ENCODE measurements at places on chromosomes 13 and 19.
A peak's percentile ranks its signal among the peaks of the same experiment; 100 is the strongest.

GRCh38 chr13:103952183-103952582, 886.0 kb upstream of the SLC10A2 start:
- no peak for DNase-seq

GRCh38 chr19:45716359-45717130, 14.2 kb downstream of the FBXO46 start:
- peak; percentile 11 for DNase-seq

GRCh38 chr13:21747456-21747855, 76.6 kb downstream of the FGF9 start:
- no peak for DNase-seq

DNA sequence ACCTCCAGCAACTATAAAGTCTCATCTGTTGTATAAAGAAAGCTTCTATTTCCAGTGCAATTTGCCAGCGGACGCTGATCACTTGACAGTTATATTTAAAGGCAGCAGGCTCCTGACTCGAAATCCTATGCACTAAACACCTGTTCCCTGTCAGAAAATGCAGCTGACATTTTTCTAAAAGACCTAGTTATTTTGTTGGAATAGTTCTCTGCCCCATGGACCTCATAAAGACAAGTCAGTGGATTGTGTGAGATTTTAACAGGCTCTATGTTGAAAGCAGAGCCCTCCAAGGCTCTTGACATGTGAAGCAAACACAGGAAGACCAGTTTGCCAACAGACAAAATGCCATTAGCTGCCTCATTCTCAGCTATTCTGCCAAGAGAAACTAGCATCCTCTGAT, 304.7 kb upstream of the KLF12 start:
- DNase-seq = no peak

DNA sequence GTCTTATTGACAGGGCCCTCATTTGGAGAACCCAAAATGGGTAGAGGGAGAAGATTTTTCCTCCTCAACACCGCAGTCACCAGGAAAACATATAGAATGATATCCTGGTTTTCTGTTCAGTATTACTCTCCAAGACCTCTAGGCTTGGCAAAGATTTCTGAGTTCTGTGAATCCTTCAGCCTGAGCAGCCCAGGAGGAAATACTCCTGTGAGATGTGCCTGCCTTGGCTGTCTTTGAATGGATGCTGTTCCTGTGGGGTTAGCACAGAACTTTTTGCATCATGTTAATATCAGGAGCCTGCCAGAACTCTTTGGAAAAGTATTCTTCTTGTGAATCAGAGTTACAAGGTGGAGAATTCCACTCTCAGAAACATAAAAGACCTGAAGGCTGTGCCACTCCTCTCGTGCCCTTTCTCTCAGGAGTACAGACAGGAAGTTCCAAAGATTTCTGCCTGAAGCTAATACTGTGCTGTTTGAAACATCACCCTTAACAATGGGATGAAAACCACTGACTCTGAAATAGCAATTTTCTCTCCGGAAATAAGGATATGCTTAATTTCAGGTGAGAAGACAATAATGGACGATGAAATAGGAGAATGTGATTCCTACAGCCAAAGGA, 520.1 kb upstream of the NBEA start:
- no peak for DNase-seq

GRCh38 chr19:9885077-9885552, 50.0 kb downstream of the PIN1 start:
- no peak for DNase-seq

DNA sequence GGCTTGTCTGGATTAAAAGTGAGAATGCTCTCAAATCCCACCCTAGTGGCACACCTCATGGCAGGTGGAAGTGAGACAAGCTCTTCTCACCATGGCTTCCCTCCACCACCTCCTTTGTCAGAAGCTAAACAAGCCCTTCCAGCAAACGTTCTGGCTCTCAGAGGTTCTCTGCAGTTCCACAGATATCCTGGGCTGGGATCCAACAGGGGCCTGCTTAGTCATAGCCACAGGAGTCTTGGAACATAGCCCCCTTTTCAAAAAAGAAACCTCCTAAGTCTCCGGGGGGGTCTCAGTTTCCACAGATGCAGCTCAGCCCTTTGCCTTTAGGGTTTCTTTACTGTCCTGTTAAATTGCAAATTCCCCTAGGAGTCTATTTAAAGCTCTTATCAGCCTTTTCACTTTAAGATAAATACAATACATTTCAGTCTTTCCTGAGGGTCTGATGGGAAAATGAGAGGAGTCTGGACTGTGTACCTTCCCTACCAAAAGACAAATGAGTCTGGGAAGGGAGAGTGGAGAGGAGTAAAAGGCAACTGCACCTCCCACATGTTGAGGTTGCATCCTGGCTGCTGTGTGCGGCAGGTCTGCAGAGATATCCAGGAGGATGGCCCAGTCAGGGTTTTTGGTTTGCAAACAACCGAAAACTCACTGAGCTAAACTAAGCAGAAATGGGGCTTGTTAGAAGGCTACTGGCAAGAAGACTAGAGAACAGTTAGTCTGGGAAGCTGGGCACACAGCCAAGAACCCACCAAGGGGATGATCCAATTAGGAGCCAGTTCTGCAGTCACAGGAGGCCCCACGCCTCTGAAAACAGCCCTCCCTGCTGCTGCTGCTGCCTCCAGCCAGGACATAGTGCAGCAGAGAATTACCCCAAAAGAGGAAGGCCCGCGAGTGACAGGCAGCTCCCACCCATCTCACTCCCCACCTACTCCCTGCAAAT, 41.4 kb upstream of the SERP2 start:
- DNase-seq = no peak

- no peak for DNase-seq
Observed at GRCh38 chr13:97407540-97407939, 26.4 kb upstream of the RAP2A start.

DNA sequence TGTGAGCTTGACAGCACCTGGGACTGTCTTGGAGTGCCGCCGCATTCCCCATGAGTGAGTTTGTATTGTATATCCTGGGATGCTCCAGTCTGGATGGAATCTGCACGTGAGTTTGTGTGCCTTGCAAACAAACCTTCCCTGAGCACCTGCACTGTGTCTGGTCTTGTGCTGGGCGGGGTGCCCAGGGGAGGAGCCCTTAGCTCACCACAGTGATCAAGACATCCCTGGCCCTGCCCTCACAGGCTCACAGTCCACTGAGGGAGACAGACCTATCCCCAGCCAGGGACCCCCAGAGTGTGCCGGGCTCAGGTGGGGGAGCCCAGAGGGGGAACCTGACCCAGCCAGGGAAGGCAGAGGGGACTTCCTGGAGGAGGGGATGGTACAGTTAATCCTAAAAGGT, 1.7 kb upstream of the BCAM start:
- DNase-seq = no peak

- no peak for DNase-seq
Observed at GRCh38 chr13:40502236-40502635, 164.2 kb downstream of the FOXO1 start.

DNA sequence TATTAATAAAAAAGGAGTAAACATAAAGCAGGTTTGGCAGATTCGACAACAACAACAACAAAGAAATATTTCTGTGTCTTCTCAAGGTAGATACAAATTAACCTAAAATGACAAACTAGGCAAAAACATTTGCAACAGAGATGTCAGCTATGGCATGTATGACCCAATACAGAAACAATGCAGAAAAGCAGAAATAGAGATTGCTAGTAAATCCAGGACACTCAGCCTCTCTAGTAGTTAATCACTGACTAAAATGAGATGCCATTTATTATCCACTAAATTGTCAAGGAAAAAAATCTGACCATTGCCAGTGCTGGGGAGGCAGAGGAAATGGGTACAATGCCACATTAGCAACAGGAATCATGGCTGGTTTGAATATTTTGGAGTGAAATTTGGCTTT, 250.5 kb downstream of the TEX29 start:
- no peak for DNase-seq

GRCh38 chr13:74929436-74929835, 552.5 kb downstream of the TBC1D4 start:
- DNase-seq = no peak

GRCh38 chr19:55088021-55088451, 12.4 kb downstream of the EPS8L1 start:
- DNase-seq = no peak

GRCh38 chr19:738509-739128, 12.3 kb upstream of the MISP start:
- no peak for DNase-seq

GRCh38 chr19:13610039-13610691, 103.9 kb upstream of the CACNA1A start:
- DNase-seq = no peak

DNA sequence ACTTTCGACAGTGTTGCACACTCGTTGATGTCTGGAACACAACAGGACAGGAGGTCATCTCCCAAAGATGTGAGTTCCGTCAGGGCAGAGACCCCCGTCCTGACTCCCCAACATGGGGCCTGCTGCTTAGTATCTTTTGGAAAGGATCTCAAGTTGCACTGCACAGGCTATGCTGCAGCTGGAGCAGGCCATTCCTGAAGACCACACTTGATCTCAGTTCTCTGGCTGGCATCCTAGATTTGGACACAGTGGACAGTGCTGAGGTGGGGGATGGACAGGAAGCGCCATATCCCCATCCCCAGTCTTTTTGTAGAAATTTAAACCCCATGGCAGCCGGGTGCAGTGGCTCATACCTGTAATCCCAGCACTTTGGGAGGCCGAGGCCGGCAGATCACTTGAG, 5.9 kb downstream of the ADGRE2 start:
- DNase-seq = no peak

DNA sequence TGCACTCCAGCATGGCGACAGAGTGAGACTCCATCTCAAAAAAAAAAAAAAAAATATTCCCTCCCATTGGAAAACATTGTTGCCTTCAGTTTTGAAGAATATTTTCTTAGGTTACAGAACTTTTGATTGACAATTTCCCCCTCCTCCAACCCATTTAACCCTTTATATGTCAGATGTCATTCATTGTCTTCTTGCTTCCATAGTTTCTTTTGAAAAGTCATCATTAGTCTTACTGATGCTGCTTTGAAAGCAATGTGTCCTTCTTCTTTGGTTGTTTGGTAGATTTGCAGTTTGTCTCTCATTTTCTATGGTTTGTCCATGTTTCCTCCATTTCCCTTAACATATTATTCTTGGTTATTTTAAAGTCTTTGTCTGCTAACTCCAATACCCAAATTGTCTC, 25.4 kb downstream of the ZNF558 start:
- no peak for DNase-seq

GRCh38 chr13:40494946-40495620, 171.4 kb downstream of the FOXO1 start:
- no peak for DNase-seq

DNA sequence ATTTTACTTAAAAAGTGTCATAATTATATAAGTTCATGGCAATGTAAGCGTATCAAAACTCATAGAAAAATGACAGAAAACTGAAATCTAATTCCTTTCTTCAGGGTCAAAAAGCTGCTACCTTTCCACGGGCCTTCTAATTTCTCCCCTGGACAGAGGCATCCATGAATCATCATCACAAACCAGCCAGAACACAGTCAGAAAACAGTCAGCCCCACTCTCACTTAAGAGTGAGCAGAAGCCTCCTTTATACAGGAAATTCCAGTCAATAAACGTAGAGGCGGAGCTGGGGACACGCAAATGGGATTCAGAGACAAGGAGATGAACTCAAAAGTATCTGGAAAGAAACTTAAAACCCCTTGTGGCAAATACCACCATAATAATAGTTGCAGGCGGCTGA, 54.2 kb upstream of the ABCC4 start:
- no peak for DNase-seq

DNA sequence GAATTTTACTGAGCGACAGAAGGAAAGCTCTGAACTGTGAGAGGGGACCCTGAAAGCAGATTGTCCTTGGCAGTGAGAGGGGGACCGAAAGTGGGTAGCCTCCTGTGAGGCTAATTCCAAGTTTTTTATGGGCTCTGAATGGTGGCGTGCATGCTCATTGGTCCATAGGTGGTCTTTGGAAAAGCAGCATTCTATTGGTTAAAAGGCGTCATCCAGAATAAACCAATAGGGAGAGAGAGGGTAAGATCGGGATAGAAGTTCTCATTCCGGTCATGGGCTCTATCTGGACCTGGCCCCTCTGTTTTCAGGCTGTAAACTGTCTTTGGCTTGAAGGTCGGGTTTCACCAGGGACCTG, 539.8 kb upstream of the PCDH9 start:
- no peak for DNase-seq

DNA sequence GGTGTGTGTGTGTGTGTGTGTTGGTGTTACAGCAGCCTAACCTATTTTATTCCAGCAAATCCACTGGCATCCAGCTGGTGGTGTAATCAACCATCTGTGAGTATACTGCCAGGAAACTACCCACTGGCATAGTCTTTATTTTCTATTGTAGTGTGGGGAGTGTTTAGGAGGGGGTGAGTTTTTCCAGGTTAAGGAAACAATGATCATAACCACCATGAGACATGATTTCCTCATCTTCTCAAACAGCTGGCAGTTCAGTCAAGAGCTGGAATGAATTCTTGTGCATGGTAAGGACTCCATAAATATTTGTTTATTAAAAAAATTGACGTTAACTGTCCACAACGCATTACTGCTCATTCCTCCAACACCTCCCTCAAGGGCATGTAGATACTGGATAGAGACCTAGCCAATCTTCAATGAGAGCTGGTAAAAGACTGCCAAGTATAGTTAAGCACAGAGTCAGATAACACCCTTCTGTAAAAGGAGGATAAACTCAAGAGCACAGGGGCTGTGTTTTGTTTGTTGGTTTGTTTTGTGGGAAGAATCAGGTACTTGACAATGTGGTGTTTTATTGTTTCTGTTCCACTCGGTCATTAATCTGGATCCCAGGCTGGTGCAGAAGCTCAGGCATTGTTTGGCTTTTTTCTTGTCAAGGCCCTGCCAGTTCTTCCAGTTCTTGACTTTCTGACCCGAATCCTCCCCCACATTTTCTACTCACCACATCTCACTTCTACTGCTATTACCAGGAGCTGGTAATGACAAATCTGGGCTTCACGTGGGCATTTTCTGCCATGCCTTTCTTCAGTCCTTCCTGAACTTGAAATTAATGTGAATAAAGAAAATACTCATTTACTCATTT, 31.6 kb upstream of the SLC46A3 start:
- no peak for DNase-seq

GRCh38 chr19:8610041-8610935, at the start of gene ADAMTS10:
ADAMTS10 (minus strand) TSS chr19:8610715; CDS start chr19:8605710, 5,005 bp downstream.
- DNase-seq = peak; percentile 43

DNA sequence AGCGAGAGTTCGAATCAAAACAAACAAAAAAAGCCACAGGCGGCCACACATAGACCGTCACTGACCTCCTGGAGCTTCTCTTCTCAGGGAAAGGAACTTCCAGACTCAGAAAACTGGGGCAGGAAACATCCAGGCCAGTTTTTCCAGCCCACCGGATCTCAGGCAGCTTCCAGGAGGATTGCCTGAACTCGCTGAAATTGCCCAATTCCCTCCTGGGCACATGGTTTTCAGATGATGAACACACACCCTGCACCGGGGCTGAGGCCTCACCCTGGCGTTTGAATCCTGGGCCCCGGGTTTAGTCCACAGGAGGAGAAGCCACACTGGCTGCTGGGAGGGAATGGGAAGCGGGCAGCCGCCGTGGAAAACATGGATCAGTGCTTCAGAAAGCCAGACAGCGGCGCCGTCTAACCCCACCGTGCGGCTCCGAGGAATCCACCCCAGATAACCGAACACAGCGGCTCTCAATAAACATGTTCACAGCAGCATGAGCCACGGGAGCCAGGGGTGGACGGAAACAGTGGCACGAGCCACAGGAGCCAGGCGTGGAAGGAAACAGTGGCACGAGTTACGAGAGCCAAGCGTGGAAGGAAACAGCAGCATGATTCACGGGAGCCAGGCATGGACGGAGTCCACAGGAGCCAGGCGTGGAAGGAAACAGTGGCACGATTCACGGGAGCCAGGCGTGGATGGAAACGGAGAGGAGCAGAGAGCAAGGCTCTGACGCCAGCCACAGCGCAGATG, 18.2 kb upstream of the PTBP1 start:
- no peak for DNase-seq
